H1 (cell line): ENCODE measurements at places on chromosomes 13 and 19. TPM values are rescaled to one million over a fixed set of nuclear protein-coding genes. Genes with fewer than 3 reads are reported as not detected.
A peak's percentile ranks its signal among the peaks of the same experiment; 100 is the strongest.

- peaks cover 31% of the 10 kb centered on the region for H3K4me1 ChIP-seq
- no peaks in the 10 kb centered on the region for H3K36me3 ChIP-seq
- H3K27ac ChIP-seq: no peak within 1 kb of the TSS
- DNase-seq: peak; percentile 25
- peaks cover 2% of the 10 kb centered on the region for H3K27me3 ChIP-seq
These were observed at the start of gene ATP11A for GRCh38 chr13:112689303-112690245. Gene ATP11A, plus strand, starts transcription at chr13:112690038. Its CDS starts 379 bp downstream, at chr13:112690417.

The YIF1B gene
- 89.6 and 94.3 TPM in 2 replicates for total RNA-seq

The DACH1 gene
- total RNA-seq: 0.57 and 0.67 TPM in 2 replicates

GRCh38 chr13:50375792-50376191 lies 360.5 kb downstream of the KCNRG start:
- H3K36me3 ChIP-seq: no peaks in the 10 kb centered on the region
- no peak overlapping the region for H3K27ac ChIP-seq
- H3K4me3 ChIP-seq: no peak overlapping the region
